T1000 (cell line): ENCODE measurements at places on chromosomes 12 and 14.

GRCh38 chr14:25267186-25267585 is 217.2 kb upstream of the STXBP6 start:
- DNase-seq, result no peak

- no peak for DNase-seq
Observed at GRCh38 chr12:32773691-32774090, 18.0 kb upstream of the YARS2 start.

DNA sequence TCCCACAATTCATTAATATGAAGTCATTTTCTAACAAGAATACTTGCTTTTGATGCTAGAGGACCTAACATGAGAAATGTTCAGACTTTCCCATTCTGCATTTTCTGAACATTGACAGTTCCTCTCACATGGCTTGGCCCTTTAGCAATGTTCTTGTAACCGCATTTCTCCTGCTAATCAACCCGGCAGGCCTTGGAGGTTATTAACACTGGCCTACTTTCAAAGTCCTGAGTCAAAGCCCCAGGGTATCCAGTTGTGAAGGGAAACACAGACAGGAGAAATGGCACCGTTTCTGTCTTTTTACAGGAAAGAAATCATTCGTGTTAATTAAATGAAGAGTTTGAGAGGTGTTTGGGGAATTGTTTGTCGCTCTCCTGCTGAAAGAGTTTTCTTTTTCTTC is 446.5 kb upstream of the MIS18BP1 start:
- DNase-seq, result no peak

- DNase-seq, result no peak
Observed at GRCh38 chr14:69900603-69901002, 21.4 kb downstream of the SMOC1 start.

- DNase-seq, result no peak
Observed at GRCh38 chr14:22314183-22314820, 274.7 kb downstream of the DAD1 start.
